Esophagus muscularis mucosa (tissue), 4 donors: ENCODE measurements at places on chromosomes 3 and 15. TPM values are rescaled to one million over a fixed set of nuclear protein-coding genes. Genes with fewer than 3 reads are reported as not detected.
A peak's percentile ranks its signal among the peaks of the same experiment; 100 is the strongest.

The LRRC31 gene
- total RNA-seq, result not detected

- H3K36me3 ChIP-seq, result no peaks in the 10 kb centered on the region
- no peaks in the 10 kb centered on the region for H3K4me1 ChIP-seq
- H3K27me3 ChIP-seq, result no peaks in the 10 kb centered on the region
- H3K4me3 ChIP-seq, result no peak overlapping the region
Measured at GRCh38 chr3:46508850-46509591, 11.2 kb downstream of the RTP3 start.

GRCh38 chr3:115102046-115102445 lies 45.0 kb downstream of the ZBTB20 start:
- no peaks in the 10 kb centered on the region for H3K27me3 ChIP-seq
- DNase-seq, result no peak
- peaks cover 5% of the 10 kb centered on the region for H3K36me3 ChIP-seq
- no peak overlapping the region for H3K4me3 ChIP-seq
- no peak overlapping the region for H3K27ac ChIP-seq

DNA sequence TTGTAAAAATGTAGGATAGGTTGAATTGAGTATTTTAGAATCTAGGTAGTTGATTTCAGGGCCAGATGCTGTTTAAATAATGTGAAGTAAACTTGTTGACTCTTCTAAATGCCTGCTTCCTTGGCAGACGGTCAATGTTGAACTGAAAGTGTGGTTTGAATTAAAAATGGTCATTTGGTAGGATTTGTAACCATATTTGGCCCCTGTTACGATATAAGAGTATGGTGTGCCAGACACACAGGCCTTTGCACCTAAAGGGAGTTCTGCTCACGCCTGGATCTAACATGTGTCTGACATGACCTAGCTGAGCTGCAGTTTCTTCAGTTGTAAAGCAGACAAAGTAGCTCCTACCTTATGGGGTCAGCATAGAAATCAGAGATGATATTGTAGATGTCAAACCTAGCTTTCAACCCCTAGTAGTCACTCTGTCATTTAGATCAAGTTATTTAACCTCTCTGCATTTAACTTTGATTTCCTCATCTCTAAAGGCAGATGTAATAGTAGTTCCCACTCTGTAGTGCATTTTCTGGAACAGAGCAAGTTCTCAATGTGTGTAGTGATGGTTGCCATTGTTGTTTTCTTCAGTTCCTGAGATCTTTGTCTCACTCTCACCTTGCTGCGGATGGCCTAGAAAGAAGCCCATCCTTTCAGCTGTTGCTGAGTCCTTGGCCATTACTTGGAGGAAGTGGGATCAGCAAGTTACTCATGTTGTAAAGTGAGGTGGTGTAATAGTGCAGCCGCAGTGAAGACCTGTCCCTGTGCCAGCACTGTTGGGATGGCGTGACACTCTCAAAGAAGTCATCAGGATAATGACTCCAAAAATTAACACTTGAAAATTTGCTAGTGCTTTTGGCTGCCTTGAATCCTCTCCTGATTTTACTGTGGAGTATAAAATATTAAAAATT lies 90.2 kb downstream of the GHSR start:
- peaks cover 17% of the 10 kb centered on the region for H3K36me3 ChIP-seq
- no peak overlapping the region for H3K27ac ChIP-seq
- H3K27me3 ChIP-seq, result no peaks in the 10 kb centered on the region
- no peak for DNase-seq
- peaks cover 38% of the 10 kb centered on the region for H3K4me1 ChIP-seq
- no peak overlapping the region for H3K4me3 ChIP-seq

GRCh38 chr3:51024765-51025632 lies 350.3 kb downstream of the DOCK3 start:
- no peaks in the 10 kb centered on the region for H3K27me3 ChIP-seq
- H3K36me3 ChIP-seq, result no peaks in the 10 kb centered on the region
- DNase-seq, result no peak
- no peak overlapping the region for H3K4me3 ChIP-seq

The PLSCR4 gene
- 43.5 TPM for total RNA-seq

GRCh38 chr15:63392361-63393009 lies 10.8 kb upstream of the CA12 start:
- H3K36me3 ChIP-seq, result no peaks in the 10 kb centered on the region
- no peak overlapping the region for H3K27ac ChIP-seq
- peaks cover 28% of the 10 kb centered on the region for H3K4me1 ChIP-seq
- DNase-seq, result no peak
- H3K27me3 ChIP-seq, result no peaks in the 10 kb centered on the region

The TGFBR2 gene
- 252 TPM for total RNA-seq

DNA sequence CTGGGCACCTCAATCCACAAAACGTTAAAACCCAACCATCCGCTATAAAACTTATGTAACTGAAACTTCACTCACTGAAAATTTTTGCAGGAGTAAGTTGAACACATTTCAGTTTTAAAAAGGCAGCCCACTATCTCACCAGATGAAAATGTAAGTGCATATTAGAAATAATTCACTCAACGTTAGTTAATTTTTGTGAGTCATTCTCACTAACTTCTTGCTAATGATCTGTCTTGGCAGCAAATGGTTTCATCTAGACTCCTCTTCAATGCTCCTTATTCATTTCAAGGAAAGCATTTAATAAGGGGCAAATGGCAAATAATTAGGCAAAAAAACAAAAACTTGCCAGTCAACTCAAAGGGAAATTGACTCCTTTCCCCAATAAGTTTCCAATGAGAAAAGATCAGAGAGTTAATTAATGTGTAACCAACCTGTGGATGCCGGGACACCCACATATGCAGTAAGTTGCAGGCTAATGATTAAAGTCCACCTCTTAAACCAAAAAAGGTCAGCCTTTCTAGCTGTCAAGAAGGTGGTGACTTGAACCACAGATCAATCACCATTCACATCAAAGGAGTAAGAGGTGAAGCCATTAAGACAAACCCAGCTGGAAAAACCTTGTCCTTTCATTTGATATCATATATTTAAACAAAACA lies 22.9 kb upstream of the PRICKLE2 start:
- H3K27ac ChIP-seq, result peak overlapping the region; percentile 87
- H3K36me3 ChIP-seq, result no peaks in the 10 kb centered on the region
- H3K4me1 ChIP-seq, result peaks cover 92% of the 10 kb centered on the region
- no peaks in the 10 kb centered on the region for H3K27me3 ChIP-seq

GRCh38 chr3:65473736-65474135 lies 565.0 kb downstream of the MAGI1 start:
- H3K36me3 ChIP-seq, result no peaks in the 10 kb centered on the region
- no peaks in the 10 kb centered on the region for H3K27me3 ChIP-seq
- no peak overlapping the region for H3K27ac ChIP-seq
- H3K4me1 ChIP-seq, result no peaks in the 10 kb centered on the region
- DNase-seq, result no peak

The CCDC33 gene
- total RNA-seq, result not detected

DNA sequence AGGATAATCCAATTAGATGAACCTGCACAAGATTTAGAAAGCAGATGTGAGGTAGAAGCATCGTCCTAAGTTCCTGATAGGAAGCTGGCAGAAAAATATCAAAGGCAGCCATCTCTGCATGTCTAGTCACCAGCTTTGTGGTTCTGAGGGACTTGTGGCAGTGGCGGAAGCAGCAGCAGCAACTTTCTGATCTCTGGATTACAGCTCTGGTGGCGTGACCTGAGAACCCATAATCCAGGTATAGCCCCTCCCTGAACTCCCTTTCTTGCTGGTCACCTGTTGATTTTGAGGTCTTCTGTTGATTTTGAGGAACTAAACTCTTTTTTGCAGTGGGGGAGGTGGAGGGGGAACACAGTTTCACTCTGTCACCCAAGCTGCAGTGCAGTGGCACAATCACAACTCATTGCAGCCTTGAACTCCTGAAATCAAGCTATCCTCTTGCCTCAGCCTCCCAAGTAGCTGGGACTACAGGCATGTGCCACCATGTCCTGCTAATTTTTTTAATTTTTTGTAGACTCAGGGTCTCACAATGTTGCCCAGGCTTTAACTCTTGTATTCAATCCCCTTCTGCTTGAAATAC lies 7.9 kb downstream of the FSIP1 start:
- peaks cover 17% of the 10 kb centered on the region for H3K4me1 ChIP-seq
- no peaks in the 10 kb centered on the region for H3K36me3 ChIP-seq
- no peak overlapping the region for H3K27ac ChIP-seq
- DNase-seq, result no peak
- no peaks in the 10 kb centered on the region for H3K27me3 ChIP-seq

The EFHB gene
- 0.50 TPM for total RNA-seq

- no peak overlapping the region for H3K4me3 ChIP-seq
- peaks cover 62% of the 10 kb centered on the region for H3K27me3 ChIP-seq
- peak; percentile 34 for DNase-seq
- H3K4me1 ChIP-seq, result peaks cover 9% of the 10 kb centered on the region
- no peaks in the 10 kb centered on the region for H3K36me3 ChIP-seq
Measured at GRCh38 chr15:101498076-101498716, 8.7 kb upstream of the PCSK6 start.

GRCh38 chr15:66675446-66675845 lies 26.6 kb upstream of the SMAD6 start:
- no peak overlapping the region for H3K4me3 ChIP-seq
- DNase-seq, result no peak
- no peak overlapping the region for H3K27ac ChIP-seq
- no peaks in the 10 kb centered on the region for H3K4me1 ChIP-seq
- H3K27me3 ChIP-seq, result no peaks in the 10 kb centered on the region
- H3K36me3 ChIP-seq, result no peaks in the 10 kb centered on the region

- H3K36me3 ChIP-seq, result no peaks in the 10 kb centered on the region
- H3K4me1 ChIP-seq, result peaks cover 6% of the 10 kb centered on the region
- peak; percentile 82 for DNase-seq
- H3K27me3 ChIP-seq, result no peaks in the 10 kb centered on the region
Measured at GRCh38 chr15:91710080-91710698, 143.3 kb upstream of the SLCO3A1 start.

GRCh38 chr3:12347301-12347700 lies 58.4 kb downstream of the PPARG start:
- no peak for DNase-seq
- H3K27ac ChIP-seq, result no peak overlapping the region
- H3K36me3 ChIP-seq, result no peaks in the 10 kb centered on the region
- H3K4me3 ChIP-seq, result no peak overlapping the region
- peaks cover 4% of the 10 kb centered on the region for H3K27me3 ChIP-seq
- H3K4me1 ChIP-seq, result peaks cover 17% of the 10 kb centered on the region

The MRPL47 gene
- 29.6 TPM for total RNA-seq

DNA sequence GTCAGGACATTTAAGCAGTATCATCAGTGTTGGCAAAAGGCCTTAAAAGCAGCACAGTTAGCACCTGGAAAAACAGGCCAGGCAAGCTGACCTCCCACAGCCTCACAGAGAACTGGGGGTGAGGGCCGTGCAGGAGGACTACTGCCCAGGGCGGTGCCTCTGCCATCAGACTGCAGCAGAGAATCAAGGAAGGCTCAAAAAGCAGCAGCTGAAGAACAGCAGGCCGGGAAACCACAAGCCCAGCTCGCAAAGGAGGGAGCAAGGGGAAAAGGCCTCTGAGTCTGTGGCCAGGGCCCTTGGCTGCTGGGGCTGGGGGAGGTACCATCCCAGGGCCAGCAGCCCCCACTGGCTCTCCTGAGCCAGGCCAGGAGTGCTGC lies 84.2 kb downstream of the SEC22A start:
- peaks cover 100% of the 10 kb centered on the region for H3K36me3 ChIP-seq

- no peaks in the 10 kb centered on the region for H3K4me1 ChIP-seq
- no peak overlapping the region for H3K4me3 ChIP-seq
- DNase-seq, result no peak
- no peaks in the 10 kb centered on the region for H3K27me3 ChIP-seq
- H3K36me3 ChIP-seq, result no peaks in the 10 kb centered on the region
Measured at GRCh38 chr15:92336419-92336987, 57.2 kb upstream of the ST8SIA2 start.

- H3K36me3 ChIP-seq, result no peaks in the 10 kb centered on the region
- H3K4me3 ChIP-seq, result no peak overlapping the region
- no peak overlapping the region for H3K27ac ChIP-seq
- DNase-seq, result no peak
- no peaks in the 10 kb centered on the region for H3K4me1 ChIP-seq
- peaks cover 82% of the 10 kb centered on the region for H3K27me3 ChIP-seq
Measured at GRCh38 chr3:10999221-11000107, 6.9 kb downstream of the SLC6A1 start.

The ZNF774 gene
- total RNA-seq, result 2.3 TPM

- H3K27ac ChIP-seq, result no peak overlapping the region
- peaks cover 53% of the 10 kb centered on the region for H3K4me1 ChIP-seq
- H3K27me3 ChIP-seq, result peaks cover 71% of the 10 kb centered on the region
- DNase-seq, result no peak
- H3K36me3 ChIP-seq, result no peaks in the 10 kb centered on the region
Measured at GRCh38 chr15:67833710-67834511, 5.9 kb downstream of the RNU6-1 start.

The SCN11A gene
- total RNA-seq, result 0.71 TPM

- H3K36me3 ChIP-seq, result no peaks in the 10 kb centered on the region
- H3K27ac ChIP-seq, result no peak overlapping the region
- no peak overlapping the region for H3K4me3 ChIP-seq
- no peak for DNase-seq
Measured at GRCh38 chr15:79032656-79033055, 57.9 kb downstream of the RASGRF1 start.

- peaks cover 42% of the 10 kb centered on the region for H3K4me1 ChIP-seq
- DNase-seq, result no peak
- H3K27me3 ChIP-seq, result no peaks in the 10 kb centered on the region
Measured at GRCh38 chr3:71649757-71650156, 66.2 kb upstream of the FOXP1 start.

The TMEM212 gene
- total RNA-seq, result not detected

GRCh38 chr15:64642875-64643274 lies 132.5 kb downstream of the RBPMS2 start:
- H3K36me3 ChIP-seq, result no peaks in the 10 kb centered on the region
- H3K27me3 ChIP-seq, result no peaks in the 10 kb centered on the region
- no peak for DNase-seq

DNA sequence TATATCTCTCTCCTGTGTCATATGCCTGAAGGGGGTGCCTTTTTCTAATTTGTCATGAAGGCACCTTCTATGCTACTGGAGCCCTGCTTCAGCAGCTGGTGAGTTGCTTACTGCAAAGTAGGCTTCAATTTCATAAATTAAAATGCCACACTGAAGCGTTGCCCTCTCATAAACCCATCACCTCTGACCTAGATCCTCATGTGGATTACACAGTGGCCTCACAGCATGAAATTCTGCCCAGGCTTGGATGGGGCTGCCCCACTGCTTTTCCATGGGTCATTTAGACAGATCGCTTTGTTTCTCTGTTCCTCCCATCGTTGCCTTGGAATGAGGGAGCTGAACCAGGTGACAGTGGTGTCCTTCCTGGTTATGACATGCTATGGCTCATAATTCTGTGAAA lies 131.2 kb downstream of the RPL22L1 start:
- no peak for DNase-seq
- no peak overlapping the region for H3K4me3 ChIP-seq
- no peaks in the 10 kb centered on the region for H3K4me1 ChIP-seq
- no peak overlapping the region for H3K27ac ChIP-seq

GRCh38 chr15:31001702-31002101 lies 10.3 kb upstream of the MTMR10 start:
- H3K27me3 ChIP-seq, result no peaks in the 10 kb centered on the region
- H3K36me3 ChIP-seq, result no peaks in the 10 kb centered on the region
- no peak overlapping the region for H3K4me3 ChIP-seq
- no peak for DNase-seq

DNA sequence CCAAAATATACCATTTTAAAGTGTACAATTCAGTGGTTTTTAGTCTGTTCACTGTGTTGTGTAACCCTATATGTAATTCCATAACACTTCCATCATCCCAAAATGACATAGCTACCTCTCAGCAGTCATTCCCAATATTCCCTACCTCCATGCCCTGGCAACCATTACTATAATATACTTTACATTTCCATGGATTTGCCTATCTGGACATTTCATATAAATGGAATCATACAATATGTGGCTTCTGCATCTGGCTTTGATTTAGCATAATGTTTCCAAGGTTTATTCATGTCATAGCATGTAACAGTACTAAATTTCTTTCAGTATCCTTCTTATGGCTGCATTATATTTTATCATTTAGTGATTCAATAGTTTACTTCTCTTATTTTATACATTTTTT lies 25.3 kb downstream of the FAM98B start:
- DNase-seq, result no peak
- no peaks in the 10 kb centered on the region for H3K4me1 ChIP-seq
- H3K27ac ChIP-seq, result no peak overlapping the region
